Bladder microvascular endothelial cell (primary cell): ENCODE measurements at places on chromosomes 7 and 10. TPM values are rescaled to one million over a fixed set of nuclear protein-coding genes. Genes with fewer than 3 reads are reported as not detected.

SEMA3C gene
- 0.16 and 0.44 TPM in 2 replicates for total RNA-seq

KCNMA1 gene
- under 0.01 and 0.63 TPM in 2 replicates for total RNA-seq

SH2B2 gene
- 0.97 and 1.2 TPM in 2 replicates for total RNA-seq

CHAT gene
- total RNA-seq, result not detected in 2 replicates

RADIL gene
- 0.65 and 1.3 TPM in 2 replicates for total RNA-seq

KCNH2 gene
- 0.06 TPM in 1 of 2 replicates, not detected in the other for total RNA-seq
